ENCODE measurements at places on chromosomes 6 and 20. TPM values are rescaled to one million over a fixed set of nuclear protein-coding genes. Genes with fewer than 3 reads are reported as not detected.

DNA sequence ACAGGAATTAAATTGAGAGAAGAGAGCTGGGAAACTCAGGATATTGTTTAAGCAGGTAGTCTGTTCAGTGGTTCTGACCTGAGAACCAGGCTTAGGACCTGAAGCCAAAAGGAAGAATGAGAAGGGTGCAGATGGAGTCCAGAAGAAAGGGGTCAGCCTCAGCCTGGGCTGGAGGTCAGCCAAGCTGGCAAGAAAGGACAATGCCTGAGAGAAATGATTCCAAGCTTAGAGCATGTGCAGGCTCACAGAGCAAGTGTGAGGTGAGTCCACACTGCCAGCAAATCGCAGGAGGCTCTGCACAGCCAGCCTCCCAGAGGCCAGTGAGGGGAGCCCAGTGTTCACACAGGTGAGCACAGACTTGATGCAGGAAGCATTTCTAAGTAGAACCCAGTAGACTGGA lies 47.3 kb downstream of the DAAM2 start:
- DNase-seq = no peak

DNA sequence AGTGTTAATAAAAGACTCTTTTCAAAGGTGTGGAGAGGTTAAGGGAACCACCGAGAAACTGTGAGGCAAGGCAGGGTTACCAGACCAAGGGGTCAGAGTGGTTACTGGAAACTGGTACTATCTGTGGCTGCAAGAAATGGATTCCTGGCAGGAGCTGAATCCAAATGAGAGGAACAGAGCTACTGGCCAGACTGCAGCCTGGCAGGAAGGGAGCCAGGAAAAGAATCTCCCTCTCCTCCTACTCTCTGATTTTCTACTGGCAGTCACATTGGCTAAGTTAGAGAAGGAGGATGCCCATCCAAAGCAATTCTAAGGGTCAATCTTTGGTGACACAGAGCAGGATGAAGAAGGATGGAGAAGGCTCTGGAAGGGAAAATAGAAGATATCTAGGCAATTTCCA lies 211.5 kb downstream of the GRM1 start:
- DNase-seq = no peak

DNA sequence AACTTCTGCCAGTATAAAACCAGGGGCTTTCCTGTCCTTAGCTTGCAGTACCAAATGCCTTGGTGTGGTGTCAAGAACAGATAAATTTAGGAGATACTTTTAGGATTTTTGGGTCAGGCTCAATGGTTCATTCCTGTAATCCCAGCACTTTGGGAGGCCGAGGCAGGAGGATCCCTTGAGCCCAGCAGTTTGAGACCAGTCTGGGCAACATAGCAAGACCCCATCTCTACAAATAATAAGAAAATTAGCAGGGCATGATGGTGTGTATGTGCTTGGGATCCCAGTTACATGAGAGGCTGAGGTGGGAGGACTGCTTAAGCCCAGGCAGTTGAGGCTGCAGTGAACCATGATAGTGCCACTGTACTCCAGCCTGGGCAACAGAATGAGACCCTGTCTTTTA lies 3.2 kb upstream of the ZBTB12 start:
- no peak for DNase-seq

DNA sequence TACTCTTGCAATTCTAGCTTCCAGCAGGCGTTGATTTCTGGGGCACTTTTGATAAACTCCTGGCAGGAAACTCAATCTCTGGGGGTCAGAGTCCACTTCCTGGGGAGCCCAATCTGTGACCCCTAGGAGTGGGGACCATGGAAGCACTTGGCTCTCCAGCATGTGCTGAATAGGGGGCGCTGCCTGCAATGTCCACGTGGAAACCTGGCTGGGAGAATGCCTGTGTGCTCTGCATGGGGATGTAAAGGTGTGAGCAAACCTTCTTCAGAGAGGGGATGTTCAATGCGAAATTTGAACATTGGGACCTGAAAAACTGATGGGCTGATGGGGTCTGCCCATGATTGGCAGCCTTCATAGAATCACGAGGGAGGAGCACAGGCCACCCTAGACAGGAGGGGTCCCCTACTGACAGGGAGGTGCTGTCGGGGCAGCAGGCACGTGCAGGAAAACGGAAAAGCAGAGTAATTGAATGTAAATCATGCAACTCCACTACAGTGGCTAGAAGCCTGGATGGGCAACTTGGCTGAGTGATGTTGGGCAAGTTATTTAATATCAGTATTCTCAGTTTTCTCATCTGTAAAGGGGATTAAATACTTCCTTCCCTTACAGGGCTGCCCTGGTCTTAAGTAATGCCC lies 47.8 kb downstream of the CEP43 start:
- DNase-seq = no peak

DNA sequence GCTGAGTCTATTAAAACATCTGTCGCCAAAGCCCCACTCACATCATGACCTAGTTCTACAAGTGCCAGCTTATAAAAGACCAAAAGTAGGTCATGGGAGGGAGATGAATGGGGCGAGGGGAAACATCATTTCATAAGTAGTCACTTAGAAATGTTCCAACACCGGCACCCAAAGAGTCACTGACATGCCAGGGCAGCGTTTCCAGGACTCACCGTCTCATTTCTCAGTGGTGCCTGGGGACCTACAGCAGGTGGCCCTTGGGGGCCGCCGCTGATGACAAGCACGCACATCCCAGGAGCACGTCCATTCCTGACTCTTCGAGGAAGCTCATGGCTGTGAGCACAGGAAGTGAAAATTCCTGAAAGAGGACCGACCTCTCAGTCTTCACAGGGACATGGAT lies 260.4 kb downstream of the CDH4 start:
- no peak for DNase-seq

DNA sequence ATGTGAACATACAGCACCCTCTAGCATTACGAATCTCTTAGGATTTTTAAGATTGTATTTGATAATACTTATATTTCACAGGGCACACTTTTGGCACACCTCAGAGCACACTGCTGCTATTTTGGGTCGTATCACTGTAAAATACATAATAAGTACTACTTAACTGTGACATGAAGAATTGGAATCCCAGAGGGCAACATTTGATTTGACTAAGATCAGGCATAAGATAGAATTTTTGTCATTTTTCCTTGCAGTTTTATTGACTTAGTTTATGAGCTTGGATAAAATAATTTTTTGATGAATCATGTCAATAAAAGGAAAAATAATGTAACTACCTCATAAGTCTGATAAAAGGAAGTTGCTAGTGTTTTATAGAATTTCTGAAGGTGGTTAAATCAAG lies 22.4 kb downstream of the MRS2 start:
- DNase-seq = no peak

GRCh38 chr6:133778414-133779130 lies 110.3 kb upstream of the TCF21 start:
- DNase-seq = no peak

- DNase-seq = no peak
Measured at GRCh38 chr20:57224641-57225138, 41.8 kb downstream of the BMP7 start.

GRCh38 chr6:37320646-37321045 lies 33.1 kb upstream of the RNF8 start:
- DNase-seq = no peak

DNA sequence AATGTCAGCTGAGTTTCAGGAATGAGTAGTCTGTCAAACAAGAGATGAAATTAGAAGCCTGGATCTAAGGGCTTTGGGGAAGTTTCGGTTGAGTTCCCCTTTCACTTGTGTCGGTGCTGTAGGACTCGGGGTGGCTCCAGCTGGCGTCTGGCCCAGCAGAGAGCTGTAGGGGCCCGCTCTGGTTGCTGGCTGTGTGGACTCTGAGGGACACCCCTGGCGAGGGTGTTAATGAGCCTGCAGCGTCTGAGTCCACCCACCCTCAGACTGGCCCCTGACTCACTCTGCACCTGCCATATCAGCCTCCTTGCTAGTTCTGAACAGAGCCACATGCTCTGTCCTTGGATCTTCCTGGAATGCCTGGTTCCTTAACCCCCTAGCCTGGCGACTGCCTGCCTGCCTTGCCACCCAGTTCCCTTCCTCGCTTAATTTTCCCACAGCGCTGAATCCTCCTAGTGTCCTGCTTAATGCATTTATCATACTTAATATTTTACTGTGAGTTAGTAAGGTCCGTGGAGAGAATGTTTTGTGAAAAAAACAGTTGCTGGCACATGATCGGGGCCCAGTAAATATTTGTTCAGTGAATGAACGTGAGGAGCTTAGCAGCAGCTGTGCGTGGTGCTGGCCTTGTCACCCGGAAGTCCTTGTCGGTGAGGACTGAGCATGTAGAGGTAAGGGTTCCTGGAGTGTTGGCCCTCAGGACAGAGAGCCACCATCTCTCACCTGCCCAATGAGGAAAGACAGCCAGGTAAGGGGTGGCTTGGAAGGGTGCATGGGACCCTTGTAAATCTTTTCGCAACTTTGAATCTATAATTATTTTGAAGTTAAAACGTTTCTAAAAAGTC lies 1.6 kb downstream of the DNAJC5 start:
- no peak for DNase-seq

DNA sequence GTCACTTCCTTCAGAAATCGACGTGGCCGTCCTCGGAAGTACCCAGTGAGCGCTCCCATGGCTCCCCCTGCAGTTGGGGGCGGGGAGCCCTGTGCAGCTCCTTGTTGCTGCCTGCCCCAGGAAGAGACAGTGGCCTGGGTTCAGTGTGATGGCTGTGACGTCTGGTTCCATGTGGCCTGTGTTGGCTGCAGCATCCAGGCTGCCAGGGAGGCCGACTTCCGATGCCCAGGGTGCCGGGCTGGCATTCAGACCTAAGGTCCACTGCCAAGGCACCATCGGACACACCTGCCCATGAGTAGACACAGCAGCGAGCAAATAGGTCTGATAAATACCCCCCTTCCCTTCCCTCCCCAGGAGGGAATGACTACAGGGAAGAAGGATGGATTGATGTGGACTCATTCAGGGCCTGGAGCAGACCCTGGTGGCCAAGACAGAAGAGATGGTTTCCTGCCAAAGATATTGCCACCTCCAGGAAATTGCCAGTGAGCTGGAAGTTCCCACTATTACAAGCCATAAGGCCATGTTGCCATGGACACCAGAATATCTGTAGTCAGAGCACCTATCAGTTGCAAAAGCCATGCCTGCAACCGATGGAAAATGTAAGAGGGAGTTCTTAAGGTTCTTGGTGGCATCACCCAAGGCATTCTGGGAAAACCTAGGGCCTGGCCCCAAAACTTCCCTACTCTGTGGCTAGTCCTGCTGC lies 4.2 kb downstream of the TCF19 start:
- DNase-seq = no peak

DNA sequence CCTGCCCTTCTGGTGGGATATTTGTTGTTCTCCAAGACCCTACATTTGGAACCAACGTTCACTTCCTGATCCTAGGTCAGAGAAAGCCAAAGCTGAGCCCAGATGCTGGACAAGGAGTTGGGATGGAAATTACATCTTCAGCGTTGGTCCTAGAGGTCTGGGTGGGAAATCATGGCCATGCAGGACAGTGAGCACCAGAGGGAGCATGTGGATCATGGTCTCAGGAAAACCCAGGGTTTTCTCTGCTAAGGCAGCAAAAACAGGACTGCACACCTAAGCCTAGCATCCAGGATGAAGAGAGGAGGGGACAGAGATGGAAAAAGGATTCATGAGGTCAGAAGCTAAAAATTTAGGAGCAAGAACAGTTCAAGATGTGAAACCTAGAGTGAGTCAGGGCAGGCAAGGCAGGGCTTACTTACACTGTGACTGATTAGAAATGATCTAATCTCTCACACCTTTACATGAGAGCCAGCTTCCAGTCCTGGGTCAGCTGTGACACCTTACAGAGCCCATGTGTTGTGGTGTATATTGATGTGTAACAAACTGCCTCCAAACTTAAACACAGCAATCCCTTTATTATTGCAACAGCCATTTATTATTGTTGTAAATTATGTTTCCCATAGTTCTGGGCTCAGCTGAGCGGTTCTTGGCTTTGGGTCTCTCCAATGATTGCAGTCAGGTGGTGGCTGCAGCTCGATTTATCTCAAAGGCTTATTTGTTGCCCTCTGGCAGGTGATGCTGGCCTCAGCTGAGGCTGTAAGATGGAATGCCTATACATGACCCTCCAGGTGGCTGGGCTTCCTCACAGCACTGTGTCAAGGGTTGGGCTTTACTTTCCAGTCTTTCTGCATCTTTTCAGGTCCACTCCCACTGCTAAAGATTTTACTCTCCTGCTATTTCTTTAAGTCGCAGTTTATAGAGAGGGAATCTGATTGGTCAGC lies 6.5 kb downstream of the C20orf202 start:
- DNase-seq = no peak

- no peak for DNase-seq
Measured at GRCh38 chr6:56096541-56096940, 150.8 kb downstream of the COL21A1 start.

DNA sequence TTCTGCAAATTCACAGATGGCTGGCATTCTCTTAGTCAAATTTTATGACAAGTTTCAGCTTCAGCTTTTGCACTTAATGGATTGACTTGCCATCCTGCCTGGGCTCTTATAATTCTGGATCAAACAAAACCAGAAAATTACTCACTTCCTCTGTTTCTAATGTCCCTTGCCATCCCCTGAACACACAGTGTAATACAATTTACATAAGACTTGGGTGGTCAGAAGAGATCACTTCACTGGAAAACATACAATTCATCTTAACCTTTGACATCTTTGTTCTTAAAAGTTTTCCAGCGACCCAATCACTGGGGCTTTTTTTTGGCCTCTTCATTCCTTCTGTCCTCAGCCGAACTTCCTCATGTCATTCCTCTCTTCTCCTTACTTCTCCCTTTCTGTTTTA lies 199.0 kb downstream of the ARHGAP18 start:
- no peak for DNase-seq

DNA sequence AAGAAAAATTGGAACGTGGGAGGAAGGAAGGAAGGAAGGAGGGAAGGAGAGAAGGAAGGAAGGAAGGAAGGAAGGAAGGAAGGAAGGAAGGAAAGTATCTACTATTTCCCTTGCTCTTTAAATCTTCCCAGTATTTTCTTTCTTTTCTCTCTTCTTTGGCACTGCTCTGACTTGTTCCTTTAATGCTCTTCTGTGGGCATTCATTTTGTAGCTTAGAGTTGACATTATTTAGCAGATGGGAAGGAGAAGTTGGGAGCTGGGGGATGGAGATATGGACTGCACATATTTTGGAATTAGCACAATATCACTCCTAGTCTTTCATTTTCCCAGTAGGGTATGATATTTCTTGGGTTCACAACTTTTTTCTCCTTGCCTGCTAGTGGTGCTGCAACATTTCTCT lies 152.2 kb downstream of the TFAP2B start:
- no peak for DNase-seq

GRCh38 chr20:50533061-50533460 lies 22.9 kb downstream of the PTPN1 start:
- no peak for DNase-seq

- no peak for DNase-seq
Measured at GRCh38 chr6:152329638-152330448, 307.3 kb downstream of the SYNE1 start.

GRCh38 chr6:29813809-29814208 lies 13.8 kb upstream of the HLA-G start:
- DNase-seq = no peak

CRISP3 gene
- total RNA-seq = not detected

SLC22A1 gene
- total RNA-seq = 0.45 TPM

INSM1 gene
- 2.9 TPM for total RNA-seq

TGM3 gene
- not detected for total RNA-seq

TBX18 gene
- not detected for total RNA-seq

MAFB gene
- 1.8 TPM for total RNA-seq

SLC23A2 gene
- total RNA-seq = 18.6 TPM

FILIP1 gene
- 5.0 TPM for total RNA-seq

TFAP2A gene
- total RNA-seq = 0.10 TPM

TCEA2 gene
- total RNA-seq = 46.3 TPM

CLVS2 gene
- 0.73 TPM for total RNA-seq

Data from H1 (cell line).